ENCODE measurements at places on chromosomes 7 and 10.

DNA sequence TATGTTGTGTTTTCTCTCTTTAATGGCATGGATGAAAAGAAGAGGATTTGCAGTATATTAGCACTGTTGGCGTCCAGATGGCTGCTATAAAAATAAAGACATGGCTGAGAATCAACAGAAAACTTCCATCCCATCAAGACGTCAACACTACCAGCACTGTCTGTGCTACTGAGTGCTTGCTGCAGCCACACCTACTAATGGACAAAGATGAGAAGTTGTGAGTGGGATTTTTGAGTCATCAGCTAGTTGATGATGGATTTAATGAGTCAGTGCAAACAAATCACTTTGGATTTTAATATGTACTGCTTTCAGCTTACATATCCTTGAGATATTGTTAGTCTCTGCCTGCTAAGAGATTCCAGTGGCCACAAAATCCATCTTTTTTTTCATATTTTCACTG, 631.0 kb upstream of the ANKRD30A start:
- no peak for DNase-seq

DNA sequence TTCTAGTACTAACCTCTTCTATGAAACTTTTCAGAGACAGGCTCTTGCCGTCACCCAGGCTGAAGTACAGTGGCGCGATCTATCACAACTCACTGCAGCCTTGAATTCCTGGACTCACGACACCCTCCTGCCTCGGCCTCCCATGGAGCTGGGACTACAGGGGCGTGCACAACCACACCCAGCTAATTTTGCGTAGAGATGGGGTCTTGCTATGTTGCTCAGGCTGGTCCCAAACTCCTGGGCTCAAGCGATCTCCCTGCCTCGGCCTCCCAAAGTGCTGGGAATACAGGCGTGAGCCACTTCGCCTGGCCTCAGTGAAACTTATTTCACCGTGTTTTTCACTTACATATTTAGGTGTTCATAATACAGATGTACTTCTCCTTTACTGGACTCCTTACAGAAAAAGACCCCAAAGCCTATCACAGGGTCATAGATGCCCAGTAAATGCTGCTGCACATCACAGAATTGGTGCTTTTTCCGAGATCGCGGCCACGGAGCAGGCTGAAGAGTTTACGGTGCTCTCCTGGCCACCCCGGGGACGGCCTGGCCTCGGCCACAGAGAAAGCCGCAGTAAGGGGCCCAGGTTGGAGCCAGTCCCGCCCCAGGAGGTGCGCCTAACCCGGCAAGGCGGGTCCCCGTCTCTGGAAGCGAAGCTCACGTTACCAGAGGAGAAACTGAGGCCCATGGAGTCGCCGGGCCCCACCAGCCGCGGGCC, 595 bp downstream of the TBL2 start:
- no peak for DNase-seq

DNA sequence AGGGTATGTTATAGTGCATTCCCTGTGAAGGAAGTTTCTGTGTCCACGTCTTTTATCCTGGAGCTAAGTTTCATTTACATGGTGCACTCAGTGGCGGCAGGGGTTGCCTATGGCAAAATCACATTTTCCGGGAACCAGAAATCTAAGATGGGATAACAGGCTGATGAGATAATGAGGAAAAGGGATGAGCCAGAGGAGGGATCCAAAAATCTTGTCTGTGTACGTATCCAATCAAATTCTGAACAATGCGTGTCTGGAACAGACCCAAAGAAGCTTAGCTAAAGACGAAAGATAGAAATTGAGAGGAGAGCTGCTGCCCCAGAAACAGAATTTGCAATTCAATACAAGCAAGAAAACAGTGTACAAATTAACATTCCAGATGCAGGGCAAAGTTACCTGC, 16.1 kb downstream of the LANCL2 start:
- DNase-seq, result no peak

DNA sequence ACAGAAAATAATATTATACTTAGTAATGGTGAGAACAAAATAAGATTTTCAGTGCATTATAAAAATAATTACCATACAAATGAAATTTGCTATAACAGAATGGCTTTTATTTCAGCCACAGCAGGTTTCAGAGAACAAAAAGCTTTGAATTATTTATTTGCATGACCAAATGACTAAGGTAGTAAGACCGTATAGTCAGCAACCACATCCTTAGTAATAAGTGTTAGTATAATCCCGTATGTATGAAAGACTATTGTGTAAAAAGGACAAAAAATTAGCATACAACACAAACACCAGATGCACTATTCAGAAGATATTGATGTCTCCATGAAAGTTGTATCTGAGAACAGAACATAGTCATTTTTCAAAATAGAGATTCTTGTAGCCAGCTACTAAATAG, 12.2 kb downstream of the PDZD8 start:
- no peak for DNase-seq

DNA sequence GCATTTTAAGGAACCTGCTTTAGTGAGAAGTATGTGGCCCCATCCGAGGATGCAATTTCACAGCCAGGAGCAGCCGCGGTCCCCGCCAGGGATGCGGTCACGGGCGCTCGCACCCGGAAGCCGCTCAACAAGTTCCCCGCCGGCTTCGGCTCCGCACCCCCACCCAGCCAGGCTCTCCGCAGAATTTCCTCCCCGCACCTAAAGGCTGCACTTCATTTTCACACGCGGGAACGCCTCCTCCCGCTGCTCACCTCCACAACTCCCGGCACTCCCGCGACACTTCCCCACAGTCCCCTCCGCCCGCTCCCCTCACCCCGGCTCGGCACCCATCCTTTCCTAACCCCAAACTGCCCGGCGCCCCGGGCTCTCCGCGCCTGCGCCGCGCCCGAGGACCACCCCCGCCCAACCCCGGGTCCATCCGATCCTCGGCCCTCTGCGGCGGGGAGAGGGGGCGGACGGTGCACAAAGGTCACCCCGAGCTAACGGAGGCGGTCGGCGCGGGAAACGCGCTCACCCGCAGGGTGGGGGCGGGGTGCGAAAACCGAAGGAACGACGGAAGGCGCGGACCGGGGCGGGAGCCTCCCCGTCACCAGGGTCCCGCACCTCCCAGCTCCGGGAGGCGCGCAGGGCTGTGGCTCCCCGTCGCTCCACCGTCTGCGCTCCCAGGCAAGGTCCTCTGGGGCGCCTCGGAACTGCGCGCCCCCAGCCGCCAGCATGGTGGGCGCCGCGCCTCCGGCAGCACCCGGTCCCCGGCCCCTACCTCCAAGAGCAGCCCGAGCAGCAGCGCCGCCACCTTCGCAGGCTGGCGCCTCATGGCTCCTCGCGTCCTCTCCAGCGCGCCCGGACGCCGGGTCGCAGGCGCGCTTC, 558 bp downstream of the VOPP1 start:
- no peak for DNase-seq

All from smooth muscle cell of the brain vasculature (primary cell).